ENCODE measurements at places on chromosomes 7 and 10. TPM values are rescaled to one million over a fixed set of nuclear protein-coding genes. Genes with fewer than 3 reads are reported as not detected.

DNA sequence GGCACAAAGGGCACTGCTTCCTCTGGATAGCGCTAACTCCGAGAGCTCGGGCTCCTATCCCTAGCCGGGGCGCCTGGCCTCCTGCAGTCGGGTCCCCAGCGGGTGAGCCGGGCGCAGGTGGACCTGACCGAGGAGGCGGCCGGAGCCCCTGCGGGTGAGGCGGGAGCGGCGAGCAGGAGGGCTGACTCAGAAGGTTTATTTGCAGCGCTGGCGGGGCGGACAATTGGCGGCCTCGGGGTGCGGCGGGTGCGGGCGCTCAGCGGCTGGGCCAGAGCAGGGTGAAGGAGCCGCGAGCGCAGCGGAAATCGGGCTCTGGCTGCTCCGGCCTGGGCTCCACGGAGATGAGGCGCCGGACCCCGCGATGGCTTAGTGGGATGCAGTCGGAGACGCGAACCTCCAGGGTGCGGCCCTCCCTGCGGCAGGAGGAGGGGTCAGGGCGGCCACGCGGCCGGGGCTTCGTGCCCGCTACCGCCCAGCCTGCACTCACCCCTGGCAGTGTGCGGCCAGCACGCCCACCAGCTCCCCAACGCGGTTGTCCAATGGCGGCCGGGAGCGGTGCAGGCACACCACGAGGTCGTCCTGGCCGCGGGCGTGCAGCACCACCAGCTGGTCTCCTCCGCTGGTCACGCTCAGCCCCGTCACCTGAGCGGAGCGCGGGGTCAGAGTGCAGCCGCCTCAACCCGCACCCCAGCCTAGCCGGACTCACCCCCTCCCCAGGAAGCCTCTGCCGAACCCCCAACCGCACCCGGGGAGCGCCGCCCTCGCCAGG is 16.1 kb downstream of the MYO1G start:
- peak; percentile 84 for DNase-seq
- peaks cover 3% of the 10 kb centered on the region for H3K36me3 ChIP-seq
- H3K27me3 ChIP-seq = peaks cover 16% of the 10 kb centered on the region
- no peak overlapping the region for H3K27ac ChIP-seq
- H3K4me3 ChIP-seq = peak overlapping the region; percentile 57

GRCh38 chr7:468681-469562 is 50.7 kb downstream of the PDGFA start:
- H3K4me1 ChIP-seq = peaks cover 18% of the 10 kb centered on the region
- no peaks in the 10 kb centered on the region for H3K27me3 ChIP-seq
- no peak overlapping the region for H3K4me3 ChIP-seq
- H3K36me3 ChIP-seq = no peaks in the 10 kb centered on the region
- peak overlapping the region; percentile 25 for H3K27ac ChIP-seq

DNA sequence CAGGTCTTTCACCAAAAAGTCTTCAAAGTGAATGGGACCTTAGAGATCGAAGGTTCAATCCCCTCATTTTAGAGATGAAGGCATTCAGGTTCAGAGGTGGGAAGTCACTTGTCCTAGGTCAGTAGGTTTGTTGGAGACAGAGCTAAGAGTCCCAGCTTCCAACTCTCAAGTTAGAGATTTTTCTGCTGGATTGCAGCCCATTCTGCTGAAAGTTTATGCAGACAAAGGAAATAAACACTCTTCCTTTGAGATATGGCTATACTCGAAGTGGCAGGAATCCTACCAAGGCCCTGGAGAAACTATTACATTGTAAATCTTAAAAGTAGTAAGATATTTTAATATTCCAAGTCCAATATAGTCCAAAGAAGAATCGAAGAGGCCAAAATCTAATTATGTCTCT is 64.4 kb downstream of the LYZL1 start:
- H3K4me1 ChIP-seq = peaks cover 26% of the 10 kb centered on the region
- H3K27ac ChIP-seq = no peak overlapping the region
- no peaks in the 10 kb centered on the region for H3K27me3 ChIP-seq
- peak; percentile 27 for DNase-seq
- H3K4me3 ChIP-seq = no peak overlapping the region

- no peak overlapping the region for H3K4me3 ChIP-seq
- no peak overlapping the region for H3K27ac ChIP-seq
- H3K27me3 ChIP-seq = no peaks in the 10 kb centered on the region
- no peaks in the 10 kb centered on the region for H3K4me1 ChIP-seq
- no peak for DNase-seq
These were observed 436.0 kb downstream of the PAXIP1 start for GRCh38 chr7:154566877-154567276.

- DNase-seq = no peak
- no peak overlapping the region for H3K27ac ChIP-seq
- H3K4me1 ChIP-seq = no peaks in the 10 kb centered on the region
- H3K36me3 ChIP-seq = no peaks in the 10 kb centered on the region
These were observed 50.8 kb downstream of the ZNF503 start for GRCh38 chr10:75350791-75351190.

- no peak overlapping the region for H3K27ac ChIP-seq
- no peak for DNase-seq
- H3K27me3 ChIP-seq = no peaks in the 10 kb centered on the region
- no peak overlapping the region for H3K4me3 ChIP-seq
These were observed 480.9 kb downstream of the ETV1 start for GRCh38 chr7:13508586-13508985.

GRCh38 chr7:50304911-50305582 is 531 bp downstream of the IKZF1 start:
- peaks cover 33% of the 10 kb centered on the region for H3K27me3 ChIP-seq
- DNase-seq = peak; percentile 45
- peak overlapping the region; percentile 88 for H3K27ac ChIP-seq
- no peaks in the 10 kb centered on the region for H3K36me3 ChIP-seq
- peaks cover 18% of the 10 kb centered on the region for H3K4me1 ChIP-seq
- peak overlapping the region; percentile 65 for H3K4me3 ChIP-seq

Gene FGL2
- total RNA-seq = 0.87 TPM

- no peaks in the 10 kb centered on the region for H3K36me3 ChIP-seq
- H3K4me3 ChIP-seq = no peak overlapping the region
- no peak overlapping the region for H3K27ac ChIP-seq
These were observed 63.4 kb downstream of the HPSE2 start for GRCh38 chr10:99172128-99172738.

DNA sequence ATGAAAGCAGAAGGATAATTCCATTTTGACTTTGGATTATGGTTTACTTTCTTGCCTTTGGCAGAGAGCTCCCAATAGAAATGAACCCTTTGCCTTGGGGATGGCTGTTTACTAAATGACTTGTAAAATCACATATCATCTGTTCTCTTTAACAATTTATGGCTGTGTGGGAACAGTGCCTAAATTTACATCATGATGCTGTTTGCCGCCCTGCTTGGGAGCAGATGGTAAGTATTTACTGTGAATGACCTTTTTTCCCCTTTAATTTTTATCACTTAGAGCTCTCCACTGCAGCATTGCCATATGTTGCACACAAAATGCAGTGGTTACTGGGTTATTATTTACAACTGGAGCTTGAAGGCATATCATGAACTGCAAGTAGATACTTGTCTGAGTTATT is 13.4 kb downstream of the HEPACAM2 start:
- DNase-seq = peak; percentile 32
- no peaks in the 10 kb centered on the region for H3K27me3 ChIP-seq
- H3K36me3 ChIP-seq = no peaks in the 10 kb centered on the region
- H3K4me1 ChIP-seq = no peaks in the 10 kb centered on the region
- H3K4me3 ChIP-seq = no peak overlapping the region

- no peaks in the 10 kb centered on the region for H3K4me1 ChIP-seq
- no peak overlapping the region for H3K27ac ChIP-seq
These were observed 398.5 kb downstream of the PCDH15 start for GRCh38 chr10:54402576-54402975.

GRCh38 chr10:6232225-6232807 is 29.6 kb downstream of the PFKFB3 start:
- H3K27me3 ChIP-seq = no peaks in the 10 kb centered on the region
- H3K4me1 ChIP-seq = no peaks in the 10 kb centered on the region
- H3K4me3 ChIP-seq = no peak overlapping the region
- peaks cover 63% of the 10 kb centered on the region for H3K36me3 ChIP-seq
